ENCODE measurements at places on chromosomes 13 and 19.

- no peak for DNase-seq
Observed at GRCh38 chr13:41864658-41865057, 96.3 kb downstream of the VWA8 start.

- DNase-seq = no peak
Observed at GRCh38 chr19:56355517-56355916, 37.8 kb downstream of the ZNF582 start.

GRCh38 chr19:16051254-16052025 is 24.9 kb upstream of the TPM4 start:
- no peak for DNase-seq

DNA sequence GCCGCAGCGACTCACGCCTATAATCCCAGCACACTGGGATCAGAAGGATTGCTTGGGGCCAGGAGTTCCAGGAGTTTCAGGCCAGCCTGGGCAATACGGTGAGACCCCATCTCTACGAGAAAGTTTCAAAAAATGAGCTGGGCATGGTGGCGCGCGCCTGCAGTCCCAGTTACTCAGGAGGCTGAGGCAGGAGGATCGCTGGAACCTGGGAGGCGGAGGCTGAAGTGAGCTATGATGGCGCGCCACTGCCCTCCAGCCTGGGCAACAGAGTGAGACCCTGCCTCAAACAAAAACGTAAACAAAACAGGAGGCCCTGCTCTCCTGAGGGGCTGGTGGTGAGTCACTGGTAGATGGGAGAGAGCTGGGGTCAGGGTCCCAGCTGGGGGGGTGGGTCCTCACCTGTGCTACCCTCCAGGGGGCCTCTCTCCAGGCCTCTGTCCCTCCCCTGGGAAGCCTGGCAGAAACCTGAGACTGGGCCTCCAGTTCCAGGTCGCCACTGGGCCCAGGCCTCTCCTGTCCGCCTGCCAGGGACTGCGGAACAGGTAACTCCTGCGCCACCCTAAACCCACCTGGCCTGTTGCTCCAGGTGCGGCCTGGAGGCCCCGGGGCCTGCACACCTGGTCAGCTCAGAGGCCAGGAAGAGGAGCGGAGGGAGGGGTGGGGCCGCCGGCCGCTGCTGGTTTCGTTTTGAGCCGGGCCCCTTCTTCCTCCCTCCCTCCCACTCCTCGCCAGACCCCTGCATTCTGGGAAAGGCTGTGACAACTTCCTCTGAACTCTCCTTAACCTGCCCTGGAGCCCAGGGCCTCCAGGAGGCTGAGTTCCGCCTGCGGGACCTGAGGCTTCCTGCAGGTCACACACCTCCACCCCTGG is 17.2 kb upstream of the ZBTB7A start:
- DNase-seq = no peak

GRCh38 chr19:6161271-6161850 is 25.9 kb downstream of the ACSBG2 start:
- DNase-seq = peak; percentile 5

DNA sequence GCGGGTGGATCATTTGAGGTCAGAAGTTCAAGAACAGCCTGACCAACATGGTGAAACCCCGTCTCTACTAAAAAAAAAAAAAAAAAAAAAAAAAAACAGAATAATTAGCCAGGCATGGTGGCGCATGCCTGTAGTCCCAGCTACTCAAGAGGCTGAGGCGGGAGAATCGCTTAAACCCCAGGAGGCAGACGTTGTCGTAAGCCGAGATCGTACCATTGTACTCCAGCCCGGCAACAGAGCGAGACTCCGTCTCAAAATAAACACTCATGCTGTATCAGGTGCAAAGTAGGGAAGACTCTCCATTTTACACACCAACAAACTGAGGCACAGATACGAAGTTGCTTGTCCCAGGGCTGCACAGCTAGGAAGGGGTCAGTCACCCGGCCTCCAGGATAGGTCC is 15.6 kb downstream of the TLE6 start:
- DNase-seq = no peak

DNA sequence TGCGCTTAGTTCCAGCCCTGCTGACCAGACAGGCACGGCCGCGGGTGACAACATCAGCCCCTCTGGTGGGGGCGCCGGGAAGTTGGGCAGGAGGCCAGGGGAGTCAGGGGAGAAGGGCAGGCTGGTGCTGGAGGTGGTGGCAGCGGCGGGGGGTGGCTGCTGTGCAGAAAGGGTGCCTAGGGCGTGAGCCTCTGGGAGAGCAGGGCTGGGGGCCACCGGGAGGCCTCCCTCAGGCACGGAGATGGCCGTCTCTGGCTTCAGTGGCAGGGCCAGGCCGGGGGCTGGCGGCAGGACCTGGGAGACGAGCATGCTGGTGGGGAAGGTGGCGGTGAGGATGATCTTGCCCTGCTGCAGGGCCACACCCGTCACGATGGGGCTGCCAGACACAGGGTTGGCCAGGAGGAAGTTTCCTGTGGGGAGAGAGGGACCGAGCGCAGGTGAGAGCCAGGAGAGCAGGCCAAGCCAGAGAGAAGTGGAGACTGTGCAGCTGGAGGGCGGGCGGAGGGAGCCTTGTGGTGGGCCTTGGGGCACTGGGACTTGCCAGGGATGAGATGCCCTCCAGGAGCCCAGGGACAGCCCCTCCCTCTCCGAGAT is 3.3 kb downstream of the SIX5 start:
- no peak for DNase-seq

DNA sequence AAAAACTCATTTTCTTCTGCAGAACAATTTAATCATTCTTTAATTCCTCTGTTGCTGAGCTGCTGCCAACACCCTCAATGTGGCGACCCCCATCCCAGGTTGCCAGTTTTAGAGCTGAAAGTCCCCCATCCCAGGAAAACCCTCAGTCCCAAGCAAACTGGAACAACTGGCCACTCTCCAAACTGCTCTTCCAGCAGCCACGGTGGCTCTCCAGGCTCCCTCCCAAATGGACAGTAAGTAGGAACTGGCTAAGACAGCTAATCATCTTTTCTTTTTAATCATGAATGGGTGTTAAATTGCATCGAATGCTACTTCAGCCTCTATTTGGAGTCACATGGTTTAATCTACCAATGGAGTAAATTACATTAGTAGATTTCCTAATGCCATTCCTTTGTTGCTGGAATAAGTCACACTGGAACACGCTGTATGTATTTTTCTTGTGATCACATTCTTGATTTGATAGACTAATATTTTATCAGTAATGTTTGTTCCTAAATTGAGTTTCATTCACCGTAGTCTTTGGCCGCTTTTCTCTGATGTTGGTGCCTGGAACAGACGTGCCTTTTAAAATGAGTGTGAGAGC is 33.7 kb upstream of the VSTM2B start:
- DNase-seq = no peak

- DNase-seq = no peak
Observed at GRCh38 chr19:9032136-9032631, 22.0 kb upstream of the MUC16 start.

DNA sequence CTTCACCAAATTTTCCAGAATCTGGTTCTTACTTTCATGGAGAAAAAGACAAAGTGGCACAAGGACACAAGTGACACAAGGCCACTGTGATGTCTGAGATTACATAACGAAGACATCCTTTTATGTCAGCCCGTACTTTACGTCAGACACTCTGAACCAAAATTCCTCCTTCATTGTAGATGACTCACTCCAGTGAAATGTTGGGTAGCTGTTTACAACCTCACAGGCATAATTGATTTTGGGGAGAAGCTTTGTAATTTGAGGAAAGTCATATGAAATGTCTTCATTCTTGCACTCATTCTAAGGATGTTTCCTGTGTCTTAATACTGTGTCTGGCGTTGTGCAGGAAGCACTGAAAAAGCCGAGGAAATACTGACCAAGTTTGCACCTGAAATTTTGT is 20.0 kb upstream of the LGALS14 start:
- no peak for DNase-seq

DNA sequence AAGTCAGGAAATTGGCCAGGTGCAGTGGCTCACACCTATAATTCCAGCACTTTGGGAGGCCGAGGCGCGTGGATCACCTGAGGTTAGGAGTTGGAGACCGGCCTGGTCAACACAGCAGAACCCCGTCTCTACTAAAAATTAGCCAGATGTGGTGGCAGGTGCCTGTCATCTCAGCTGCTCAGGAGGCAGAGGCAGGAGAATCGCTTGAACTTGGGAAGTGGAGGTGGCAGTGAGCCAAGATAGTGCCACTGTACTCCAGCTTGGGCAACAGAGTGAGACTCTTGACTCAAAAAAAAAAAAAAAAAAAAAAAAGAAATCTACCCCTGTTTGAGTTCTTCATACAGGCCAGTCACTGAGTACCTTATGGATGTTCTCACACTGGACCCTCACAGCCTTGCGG is 42.0 kb downstream of the SLC15A1 start:
- DNase-seq = no peak

DNA sequence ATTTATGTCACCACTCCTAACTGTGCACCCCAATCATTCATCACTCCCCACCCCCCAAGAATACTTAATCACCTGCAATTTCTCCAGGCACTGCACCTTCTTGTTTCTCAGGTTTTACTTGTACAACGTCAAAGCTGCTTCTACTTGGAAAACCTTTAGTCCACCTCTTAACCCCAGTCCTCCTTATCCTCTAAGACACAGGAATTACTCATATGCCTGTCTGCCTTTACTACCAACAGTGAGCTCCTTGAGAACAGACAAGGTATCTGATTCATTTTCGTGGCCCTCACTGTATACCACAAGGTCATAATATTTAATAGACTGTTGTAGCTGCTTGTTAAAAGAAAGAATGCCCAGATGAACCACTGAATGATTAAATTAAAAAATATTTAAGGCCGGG is 21.0 kb upstream of the NDFIP2 start:
- DNase-seq = no peak

DNA sequence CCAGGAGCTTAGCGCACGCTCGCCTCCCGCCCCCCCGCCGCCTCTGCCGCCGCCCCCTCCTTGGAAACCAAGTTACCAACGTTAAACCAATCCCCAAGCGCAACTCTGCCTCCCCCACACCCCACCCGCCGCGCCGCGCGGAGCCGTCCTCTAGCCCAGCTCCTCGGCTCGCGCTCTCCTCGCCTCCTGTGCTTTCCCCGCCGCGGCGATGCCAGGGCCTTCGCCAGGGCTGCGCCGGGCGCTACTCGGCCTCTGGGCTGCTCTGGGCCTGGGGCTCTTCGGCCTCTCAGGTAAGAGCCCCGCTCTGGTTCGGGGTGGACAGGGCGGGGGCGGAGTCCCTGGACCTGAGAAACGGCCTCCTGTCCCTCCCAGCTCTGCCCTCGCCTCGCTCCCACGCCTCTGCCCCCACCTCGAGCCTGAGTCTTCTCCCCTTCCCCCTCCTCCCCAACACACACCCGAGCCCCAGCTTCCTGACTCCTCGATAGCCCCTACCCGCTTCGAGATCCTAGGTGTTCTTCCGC is at the start of gene ICAM5:
ICAM5 (plus strand) TSS at position 117 of the 521 bp plus-strand sequence; CDS start at position 209, 92 bp downstream.
- no peak for DNase-seq

GRCh38 chr13:73440296-73440895 is 381.6 kb downstream of the KLF5 start:
- no peak for DNase-seq

GRCh38 chr19:10858204-10858828 is 10.1 kb downstream of the C19orf38 start:
- DNase-seq = no peak

DNA sequence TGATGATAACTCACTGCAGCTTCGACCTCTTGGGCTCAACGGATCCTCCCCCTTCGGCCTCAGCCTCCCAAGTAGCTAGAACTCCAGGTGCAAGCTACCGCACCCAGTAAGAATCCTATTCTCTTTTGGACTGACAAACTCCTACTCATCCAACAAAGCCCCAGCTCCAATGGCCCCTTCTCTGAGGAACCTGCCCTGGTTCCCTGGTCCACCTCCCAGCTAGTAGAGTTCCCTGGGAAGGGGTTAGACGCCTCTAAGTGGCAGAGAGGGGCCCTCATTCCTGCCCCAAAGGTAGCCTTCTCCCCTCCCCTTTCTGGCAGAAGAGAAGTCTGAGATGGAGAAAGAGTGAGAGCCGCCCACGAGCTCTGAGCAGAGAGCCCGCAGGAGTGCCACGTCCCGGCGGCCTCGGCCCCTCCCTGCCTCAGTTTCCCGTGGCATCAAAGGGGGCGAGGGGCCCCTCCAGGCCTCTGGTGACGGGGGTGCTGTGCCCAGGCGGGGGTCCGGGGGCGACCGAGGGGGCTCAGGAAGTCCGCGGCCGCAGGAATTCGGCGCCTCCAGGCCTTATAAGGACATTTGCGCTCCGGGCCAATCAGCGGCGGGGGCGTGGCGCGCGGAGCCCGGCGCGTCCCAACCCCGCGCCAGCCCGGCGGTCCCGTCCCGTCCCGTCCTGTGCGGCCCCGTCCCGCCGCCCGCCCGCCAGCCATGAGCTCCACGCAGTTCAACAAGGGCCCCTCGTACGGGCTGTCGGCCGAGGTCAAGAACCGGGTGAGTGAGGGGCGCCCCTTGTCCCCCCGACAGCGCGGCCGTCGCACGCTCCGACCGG is at the start of gene CNN2:
CNN2 (plus strand) TSS at position 649 of the 823 bp plus-strand sequence; CDS start at position 703, 54 bp downstream.
- DNase-seq = no peak

- DNase-seq = no peak
Observed at GRCh38 chr13:33560726-33561125, 257.2 kb upstream of the RFC3 start.

- no peak for DNase-seq
Observed at GRCh38 chr19:4361152-4362046, 18.0 kb downstream of the MPND start.

GRCh38 chr19:10895363-10895762 is 24.0 kb downstream of the CARM1 start:
- no peak for DNase-seq

DNA sequence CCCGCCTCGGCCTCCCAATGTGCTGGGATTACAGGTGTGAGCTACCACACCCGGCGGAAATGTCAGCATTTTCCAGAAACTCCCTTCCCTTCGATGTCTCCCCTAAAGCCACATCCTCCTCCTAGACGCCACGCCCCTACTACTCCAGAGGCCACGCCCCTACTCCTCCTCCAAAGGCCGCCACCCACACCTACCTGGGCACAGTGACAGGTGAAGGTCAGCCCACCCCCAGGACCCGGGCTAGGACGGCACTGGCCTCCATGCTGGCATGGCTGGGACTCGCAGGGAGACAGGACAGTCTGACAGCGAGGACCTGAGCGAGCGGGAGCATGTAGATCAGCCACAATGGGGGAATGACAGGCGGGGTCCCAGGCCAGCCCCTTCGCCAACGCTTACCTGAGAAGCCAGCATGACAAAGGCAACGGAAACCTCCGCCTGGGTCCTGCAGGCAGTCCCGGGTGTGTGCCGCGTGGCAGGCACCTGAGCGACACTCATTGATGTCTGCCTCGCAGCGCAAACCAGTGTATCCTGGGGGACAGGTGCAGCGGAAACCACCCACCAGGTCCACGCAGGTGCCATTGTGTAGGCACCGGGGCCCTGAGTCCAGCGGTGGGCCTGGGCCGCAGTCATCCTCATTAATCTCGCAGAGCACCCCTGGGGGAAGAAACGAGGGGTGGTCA is 22.0 kb downstream of the NOTCH3 start:
- no peak for DNase-seq

- DNase-seq = no peak
Observed at GRCh38 chr13:83024955-83025594, 857.2 kb downstream of the SLITRK1 start.
